ENCODE measurements at places on chromosomes 12 and 14.

DNA sequence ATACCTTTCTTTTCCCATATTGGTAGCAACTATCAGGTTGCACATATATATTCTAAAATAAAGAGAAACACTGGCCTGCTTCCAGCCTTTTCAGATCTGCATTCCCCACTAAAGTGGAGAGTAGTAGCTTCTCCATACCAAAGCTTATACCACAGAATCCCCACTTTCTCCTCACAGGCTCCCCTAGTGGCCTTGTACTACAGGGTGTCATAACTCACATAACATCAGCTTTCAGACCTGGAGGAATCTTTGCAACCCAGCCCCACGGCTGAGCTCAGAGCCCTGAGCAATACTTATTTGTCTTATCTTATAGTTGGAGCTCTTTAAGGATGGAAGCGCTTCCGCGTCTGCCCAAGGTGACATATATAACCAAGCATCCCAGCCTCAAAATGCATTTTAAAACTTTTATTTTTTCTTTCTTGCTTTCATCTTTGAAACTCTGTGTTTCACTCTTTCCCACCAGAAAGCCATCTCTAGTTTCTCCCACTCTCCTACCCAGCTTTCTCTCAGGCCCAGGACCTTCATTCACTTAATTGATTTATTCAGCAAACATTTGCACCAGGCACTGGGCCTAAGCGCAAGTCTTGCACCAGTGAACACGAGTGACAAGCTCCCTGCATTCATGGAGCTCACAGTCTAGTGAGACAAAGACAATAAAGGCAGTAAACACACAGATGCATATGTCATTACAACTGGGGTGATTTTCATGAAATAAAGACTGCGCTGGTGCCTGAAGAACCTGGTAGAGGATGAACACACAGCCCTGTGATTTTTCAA, 254.7 kb downstream of the IPO8 start:
- DNase-seq, result peak; percentile 11

DNA sequence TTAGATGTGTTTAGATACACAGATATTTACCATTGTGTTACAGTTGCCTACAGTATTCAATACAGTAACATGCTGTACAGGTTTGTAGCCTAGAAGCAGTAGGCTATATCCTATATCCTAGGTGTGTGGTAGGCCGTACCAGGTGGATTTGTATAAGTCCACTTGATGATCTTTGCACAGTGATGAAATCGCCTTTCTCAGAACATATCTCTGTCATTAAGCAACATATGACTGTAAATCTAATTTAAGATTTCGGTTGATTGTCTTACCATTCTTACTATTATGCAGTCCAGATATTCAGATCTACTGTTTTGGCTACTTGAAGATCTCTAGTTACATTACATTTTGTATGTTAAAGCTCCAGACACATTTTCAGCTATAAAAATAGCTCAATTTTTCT, 39.8 kb downstream of the ERC1 start:
- DNase-seq, result no peak

GRCh38 chr14:25461780-25462179, 411.8 kb upstream of the STXBP6 start:
- no peak for DNase-seq

DNA sequence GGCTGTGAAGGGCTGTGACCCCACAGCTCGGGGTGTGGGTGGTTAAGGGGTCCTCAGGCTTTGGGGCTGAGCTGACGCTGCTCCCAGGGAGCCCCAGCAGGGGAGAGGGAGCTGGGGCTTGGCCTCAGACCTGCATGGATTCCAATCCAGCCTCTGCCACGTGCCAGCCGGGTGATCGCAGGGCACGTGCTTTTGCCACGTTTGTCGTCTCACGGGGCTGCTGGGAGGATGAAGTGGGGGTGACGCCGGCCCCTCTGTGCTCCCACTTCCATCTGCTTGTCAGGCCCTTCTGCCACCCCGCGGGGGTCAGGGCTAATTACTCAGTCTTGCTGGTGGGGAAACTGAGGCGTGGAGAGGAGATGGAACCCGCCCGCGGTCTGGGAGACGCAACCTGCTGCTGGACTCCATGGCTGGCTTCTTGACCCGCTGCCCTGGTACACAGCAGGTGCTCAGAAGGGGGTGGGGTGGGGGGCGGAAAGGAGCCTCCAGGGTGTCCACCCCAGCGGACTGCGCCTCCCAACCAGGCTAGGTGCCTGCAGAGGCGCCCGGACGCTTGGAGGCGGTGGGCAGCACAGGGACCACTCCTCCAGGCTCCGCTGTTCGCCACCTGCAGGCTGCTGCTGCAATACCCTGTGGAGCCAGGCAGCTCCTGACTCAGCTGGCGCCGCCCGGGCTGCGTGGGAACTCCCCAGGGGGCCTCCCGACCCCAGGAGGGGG, 36.4 kb upstream of the PRIMA1 start:
- DNase-seq, result no peak

DNA sequence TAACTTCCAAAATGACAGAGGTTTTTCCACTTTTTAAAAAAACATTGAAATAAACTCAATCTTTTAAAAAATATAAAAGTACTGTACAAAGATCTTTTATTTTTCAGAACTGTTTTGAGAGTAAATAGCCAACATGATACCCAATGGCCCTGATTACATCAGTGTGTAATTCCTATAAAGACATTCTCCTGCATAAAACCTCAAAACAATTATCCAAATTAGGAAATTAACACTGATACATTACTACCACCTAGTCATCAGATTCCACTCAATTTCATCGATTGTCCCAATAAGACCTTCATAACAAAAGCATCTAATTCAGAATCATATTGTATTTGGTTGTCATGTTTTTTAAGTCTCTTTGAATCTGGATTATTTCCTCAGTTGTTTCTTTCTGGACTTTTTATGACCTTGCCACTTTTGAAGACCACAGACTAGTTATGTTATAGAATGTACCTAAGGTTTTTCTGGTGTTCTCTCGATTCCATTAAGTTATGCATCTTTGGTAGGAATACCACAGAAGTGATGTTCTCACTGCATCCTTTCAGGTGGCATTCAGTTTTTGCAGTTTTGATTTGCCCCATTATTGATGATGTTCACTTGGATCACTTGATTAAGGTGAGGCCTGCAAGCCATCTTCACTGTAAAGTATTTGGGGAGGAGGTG, 4.0 kb upstream of the YEATS4 start:
- DNase-seq, result no peak

- no peak for DNase-seq
Observed at GRCh38 chr14:74018174-74018585, 908 bp downstream of the ENTPD5 start.
